ENCODE measurements at places on chromosomes 5 and 9. TPM values are rescaled to one million over a fixed set of nuclear protein-coding genes. Genes with fewer than 3 reads are reported as not detected.

- DNase-seq, result no peak
Measured at GRCh38 chr5:96113170-96113939, 151.7 kb upstream of the ELL2 start.

- DNase-seq, result no peak
Measured at GRCh38 chr9:134961331-134962064, 43.8 kb upstream of the FCN1 start.

DNA sequence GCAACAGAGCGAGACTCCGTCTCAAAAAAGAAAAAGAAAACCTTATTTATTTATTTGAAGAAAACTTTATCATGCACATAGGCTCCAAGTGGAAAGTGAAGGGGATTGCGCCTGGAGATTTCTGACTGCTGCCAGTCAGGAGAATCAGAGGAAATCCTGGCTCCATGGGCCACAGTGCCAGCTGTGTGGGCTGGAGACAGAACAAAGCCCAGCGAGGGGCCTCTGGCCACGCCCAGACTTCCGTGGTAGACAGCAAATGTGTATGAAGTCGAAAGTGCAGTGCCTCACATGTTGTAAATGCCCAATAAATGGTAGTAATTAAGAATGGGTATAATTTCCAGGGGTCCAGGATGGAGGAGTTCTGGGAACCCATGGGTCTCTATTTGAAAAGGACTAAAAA lies 75.8 kb upstream of the WWC1 start:
- DNase-seq, result no peak

Gene DMRT3
- 2.5 TPM for total RNA-seq

DNA sequence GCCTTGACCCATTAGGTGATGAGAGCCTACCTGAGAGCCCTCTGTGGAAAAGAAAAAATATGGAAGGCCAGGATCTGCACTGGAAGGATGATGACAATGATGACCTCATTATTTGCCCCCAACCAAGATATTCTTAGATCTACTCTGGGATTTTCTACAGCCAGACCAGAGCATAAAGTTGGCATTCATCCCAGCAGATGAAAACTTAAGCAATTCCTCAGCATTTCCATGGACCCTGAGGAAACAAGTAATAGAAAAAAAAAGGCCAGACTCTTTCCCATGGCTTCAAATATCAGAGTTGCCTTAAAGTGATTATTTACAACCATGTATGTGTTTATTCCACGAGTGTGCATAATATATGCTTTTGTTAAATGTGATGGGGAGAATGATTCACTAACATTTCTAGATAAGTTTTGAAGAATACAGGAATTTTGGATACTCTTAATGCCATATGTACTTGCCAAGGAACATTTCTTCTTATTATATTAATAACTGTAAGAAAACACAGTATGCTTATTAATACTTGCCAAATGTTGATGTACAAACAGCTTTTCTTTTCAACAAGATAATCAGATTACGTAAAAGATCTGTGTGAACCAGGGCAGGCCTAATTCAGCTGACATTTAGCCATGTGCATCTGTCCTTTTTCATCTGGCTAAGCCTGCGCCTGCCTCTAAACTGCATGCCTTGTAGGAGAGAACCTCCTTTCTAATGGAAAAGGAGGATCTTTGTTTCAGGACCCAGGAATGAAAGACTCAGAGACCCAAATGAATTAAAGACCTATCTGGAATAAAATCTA lies 94.8 kb downstream of the ARRDC3 start:
- DNase-seq, result no peak

GRCh38 chr5:30324083-30324482 lies 869.4 kb upstream of the CDH6 start:
- DNase-seq, result no peak

DNA sequence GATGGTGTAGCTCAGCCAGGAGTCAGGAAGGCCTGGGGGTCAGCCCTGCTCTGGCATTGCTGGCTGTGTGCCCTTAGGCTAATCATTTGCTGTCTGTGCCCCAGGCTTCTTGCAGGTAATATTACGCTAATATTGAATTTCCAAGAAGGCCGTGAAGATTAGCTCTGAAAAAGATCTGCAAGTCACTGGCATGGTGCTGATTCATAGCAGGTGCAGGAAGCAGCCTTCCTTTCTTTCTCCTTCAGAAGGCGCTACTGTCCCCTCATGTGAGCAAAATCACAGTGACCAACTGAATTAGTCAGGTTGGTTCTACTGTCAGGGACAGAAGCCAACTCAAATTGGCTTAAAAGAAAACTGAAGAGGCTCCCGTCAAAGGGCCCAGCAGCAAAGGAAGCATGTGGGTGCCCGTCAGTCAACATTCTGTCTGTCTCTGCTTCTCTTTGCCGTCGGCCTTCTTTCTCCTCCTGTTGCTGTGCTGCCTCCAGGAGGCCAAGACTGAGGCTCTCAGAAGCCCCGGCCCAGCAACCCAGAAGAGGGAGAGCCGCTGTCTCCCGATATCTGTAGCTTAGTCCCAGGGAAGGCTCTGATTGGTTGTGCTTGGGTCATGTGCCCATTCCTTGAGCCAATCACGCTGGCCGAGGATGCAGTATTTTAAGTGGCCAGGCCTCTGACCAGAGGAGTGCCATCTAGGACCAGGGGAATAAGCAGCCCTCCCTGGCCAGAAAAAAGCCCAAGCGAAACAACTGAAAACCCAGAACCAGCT lies 67.8 kb upstream of the NEURL1B start:
- DNase-seq, result no peak

DNA sequence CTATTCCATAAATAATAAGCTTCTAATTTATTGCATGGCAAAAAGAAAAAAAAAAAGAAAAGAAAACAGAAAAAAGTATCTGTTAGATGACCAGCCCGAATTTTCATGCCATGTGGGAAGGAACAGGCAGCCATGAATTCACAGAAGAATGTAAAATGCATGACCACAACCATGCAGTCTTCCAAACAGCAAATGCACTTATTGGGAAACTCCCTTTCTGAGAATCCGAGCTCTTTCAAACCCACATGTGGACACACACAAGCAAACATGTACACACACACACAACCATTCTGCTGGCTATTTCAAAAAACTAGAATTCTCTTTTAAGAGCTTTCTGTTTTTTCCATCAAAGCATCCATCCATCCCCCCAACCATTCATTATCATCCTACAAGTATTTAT lies 236.1 kb downstream of the DNAH5 start:
- DNase-seq, result no peak

Gene NEURL1B
- 11.7 TPM for total RNA-seq

GRCh38 chr9:112091810-112092209 lies 83.3 kb downstream of the SUSD1 start:
- DNase-seq, result no peak

GRCh38 chr9:112743216-112743836 lies 7.2 kb upstream of the SNX30 start:
- DNase-seq, result no peak

Gene SH2D3C
- total RNA-seq, result 3.4 TPM

DNA sequence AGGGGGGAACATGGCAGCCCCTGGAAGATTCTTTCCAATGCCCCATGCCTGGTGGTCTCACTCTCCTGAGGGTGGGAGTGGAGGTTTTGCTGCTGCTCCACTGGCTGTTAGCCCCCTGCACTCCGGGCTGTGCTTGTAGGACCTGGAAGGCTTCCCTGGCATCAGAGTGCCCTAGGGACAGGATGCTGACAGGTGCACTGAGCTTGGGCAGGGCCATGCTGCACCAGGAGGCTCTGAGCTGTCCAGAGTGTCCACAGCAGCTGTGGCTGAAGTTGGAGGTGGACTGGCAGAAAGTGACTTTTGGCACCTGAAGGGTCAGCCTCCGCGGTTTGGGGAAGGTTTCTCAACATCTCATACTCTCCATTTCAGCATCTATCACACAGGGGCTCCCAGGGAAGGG lies 249.1 kb downstream of the GADD45G start:
- no peak for DNase-seq

Gene SHROOM1
- 8.6 TPM for total RNA-seq

Gene TRAF1
- total RNA-seq, result 7.7 TPM

Gene IL13
- total RNA-seq, result 0.50 TPM

DNA sequence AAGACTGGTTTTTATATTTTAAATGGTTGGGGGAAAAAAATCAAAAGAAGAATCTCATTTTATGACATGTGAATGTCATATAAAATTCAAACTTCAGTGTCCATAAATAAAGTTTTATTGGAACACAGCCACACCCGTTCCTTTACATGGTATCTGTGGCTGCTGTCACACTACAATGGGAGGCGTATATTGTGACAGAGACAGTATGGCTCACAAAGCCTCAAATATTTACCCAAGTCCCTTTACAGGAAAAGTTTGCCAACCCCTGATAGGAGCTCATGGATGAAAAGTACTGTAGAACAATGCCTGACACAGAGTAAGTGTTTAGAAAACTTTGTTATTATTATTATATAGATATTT lies 5.2 kb upstream of the DUSP1 start:
- DNase-seq, result no peak

DNA sequence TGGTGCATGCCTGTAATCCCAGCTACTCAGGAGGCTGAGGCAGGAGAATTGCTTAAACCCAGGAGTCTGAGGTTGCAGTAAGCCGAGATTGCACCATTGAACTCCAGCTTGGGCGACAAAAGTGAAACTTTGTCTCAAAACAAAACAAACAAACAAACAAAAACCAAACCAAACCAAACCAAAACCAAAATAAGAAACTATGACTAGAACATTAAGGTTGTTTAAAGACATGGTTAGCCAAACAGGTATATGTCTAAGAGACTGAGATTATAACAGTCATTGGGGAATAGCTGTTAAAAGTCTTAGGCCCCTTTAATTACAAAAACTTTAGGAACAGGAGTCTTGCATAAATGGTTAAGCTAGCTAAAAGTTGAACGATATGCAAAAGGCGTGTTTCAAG lies 63.6 kb downstream of the PRDM9 start:
- DNase-seq, result no peak

Measured in mesothelial cell of epicardium (in vitro differentiated cells).